ENCODE measurements at places on chromosomes 13 and 19.

DNA sequence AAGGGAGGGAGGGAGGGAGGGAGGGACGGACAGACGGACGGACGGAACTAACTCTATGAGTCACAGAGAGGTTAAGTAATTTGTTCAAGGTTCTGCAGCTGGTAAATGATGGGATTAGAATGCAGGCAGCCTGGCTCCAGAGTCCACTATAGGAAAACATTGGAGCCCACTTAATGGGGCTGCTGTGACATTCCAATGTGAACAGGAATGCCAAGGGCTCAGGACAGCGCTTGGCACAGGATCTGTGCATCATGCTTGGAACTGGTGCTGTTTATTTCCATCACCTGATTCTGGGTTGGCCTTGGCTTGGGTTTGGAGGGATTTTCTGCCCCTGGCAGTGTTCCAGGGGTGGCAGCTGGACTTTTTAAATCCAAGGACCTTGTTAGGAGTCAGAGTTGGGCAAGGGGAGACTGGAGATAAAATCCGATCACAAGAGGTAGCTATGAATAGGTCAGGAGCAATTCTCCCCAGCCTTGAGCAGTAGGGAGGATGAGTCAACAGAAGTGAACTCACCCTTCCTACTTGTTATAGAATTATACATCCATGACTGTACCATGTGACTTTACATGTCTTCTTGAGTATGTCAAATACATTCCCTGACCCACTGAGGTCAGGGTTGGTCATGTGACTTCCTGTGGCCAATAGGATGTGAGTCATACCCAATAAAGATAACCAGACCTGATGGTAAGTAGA lies 7.8 kb upstream of the HIF3A start:
- DNase-seq = peak; percentile 96

GRCh38 chr19:3506384-3507340 lies 551 bp downstream of the FZR1 start:
- no peak for DNase-seq

DNA sequence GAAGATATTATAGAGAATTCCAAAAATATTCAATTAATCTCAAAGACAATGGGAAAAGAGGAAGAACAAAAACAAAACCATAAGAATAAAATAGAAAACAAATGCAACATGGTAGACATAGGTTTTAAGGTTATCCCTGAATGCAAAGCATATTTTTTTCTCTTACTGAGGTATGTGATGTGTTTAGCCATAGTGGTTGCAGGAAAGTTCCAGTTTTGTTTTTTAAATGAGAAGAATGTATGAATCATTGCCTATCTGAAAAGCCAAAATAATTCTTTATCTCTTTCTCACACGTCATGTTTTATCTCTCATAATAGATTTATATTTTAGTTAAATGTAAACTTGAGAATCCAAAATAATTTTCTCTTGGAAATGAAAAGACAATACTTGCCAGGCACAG lies 2591.7 kb upstream of the PCDH20 start:
- no peak for DNase-seq

- no peak for DNase-seq
Observed at GRCh38 chr13:94329277-94329676, 150.2 kb downstream of the DCT start.

Measured in RKO (cell line).